Stimulated activated CD4-positive, alpha-beta T cell treated with anti-CD3 and anti-CD28 coated beads, Interleukin-4, amount 100 ng/mL, for 1 hour (primary cell): ENCODE measurements at places on chromosomes 6 and 20.

GRCh38 chr20:39800548-39800947 lies 838.4 kb downstream of the DHX35 start:
- DNase-seq: no peak

DNA sequence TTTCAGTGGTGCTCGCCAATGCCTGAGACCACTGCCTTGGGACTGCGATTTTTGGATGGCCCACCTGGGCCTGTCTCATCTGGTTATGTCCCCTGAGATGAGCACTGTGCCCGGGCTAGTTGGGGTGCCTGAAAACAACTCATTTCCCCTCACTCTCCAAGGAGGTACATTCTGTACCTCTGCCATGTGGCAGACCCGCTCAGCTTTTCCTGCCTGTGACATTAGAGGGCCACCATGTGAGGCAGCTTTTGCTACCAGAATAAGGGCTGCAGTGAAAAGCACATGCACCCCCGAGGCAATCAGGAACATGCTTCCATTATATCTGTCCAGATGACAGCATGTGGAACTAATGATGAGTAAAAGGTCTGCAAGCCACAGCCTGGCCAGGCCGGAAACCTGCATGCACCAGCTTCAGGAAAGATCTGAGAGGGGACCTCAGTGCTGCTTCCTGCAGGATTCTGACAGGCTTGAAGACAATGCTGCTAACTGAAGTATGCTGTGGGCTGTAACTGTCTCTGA lies 11.3 kb upstream of the SRSF6 start:
- DNase-seq: no peak

GRCh38 chr20:58135441-58136148 lies 92.9 kb downstream of the ANKRD60 start:
- DNase-seq: no peak

DNA sequence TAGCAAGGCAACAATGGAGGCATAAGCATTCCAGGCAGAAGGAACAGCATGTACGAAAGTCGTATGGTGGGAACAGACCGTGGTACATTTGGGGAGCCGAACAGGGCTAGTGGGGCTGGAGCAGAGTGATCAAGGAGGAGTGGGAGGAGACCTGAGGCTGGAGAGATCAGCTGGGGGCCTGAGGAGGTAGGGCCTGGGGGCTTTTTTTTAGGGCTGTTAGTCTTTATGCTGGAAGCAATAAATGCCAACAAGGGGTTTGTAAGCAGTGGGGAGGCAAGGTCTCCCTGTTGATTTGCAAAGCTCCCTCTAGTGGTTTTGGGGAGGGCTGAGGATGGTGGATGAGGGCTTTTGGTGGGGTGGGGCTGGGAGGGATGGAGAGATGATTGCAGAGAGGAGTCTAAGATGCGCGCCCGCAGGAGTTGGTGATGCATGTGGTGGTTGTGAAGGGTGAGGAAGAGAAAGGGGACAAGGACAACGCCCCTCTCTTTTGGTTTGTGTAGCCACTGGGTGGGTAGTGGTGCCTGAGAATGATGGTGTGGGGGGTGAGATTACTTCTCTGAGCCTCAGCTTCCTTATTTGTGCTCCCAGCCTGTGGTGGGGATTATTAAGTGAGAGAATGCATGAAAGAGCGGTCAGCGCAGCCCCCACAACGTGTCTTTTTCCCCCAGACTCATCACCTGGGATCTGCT lies 74.1 kb upstream of the TOX2 start:
- peak; percentile 26 for DNase-seq

DNA sequence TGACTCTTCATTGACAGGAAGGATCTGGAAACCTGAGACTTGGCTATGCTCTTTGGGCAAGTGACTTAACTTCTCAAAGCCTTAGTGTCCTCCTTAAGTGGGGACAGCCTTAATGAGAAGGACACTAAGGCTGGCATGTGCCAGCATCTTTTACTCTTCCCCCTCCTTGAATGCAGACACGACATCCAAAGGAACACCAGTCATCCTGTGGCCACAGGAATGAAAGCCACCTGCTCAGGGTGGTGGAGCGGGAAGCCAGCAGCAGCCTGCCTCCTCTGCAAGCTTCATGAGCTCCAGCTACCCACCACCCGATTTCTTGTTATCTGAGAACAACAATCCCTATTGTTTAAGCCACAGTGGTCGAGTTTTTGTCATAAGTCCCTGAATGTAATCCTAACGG lies 44.5 kb downstream of the TMEM14B start:
- DNase-seq: no peak

GRCh38 chr6:69180361-69181067 lies 545.4 kb downstream of the ADGRB3 start:
- DNase-seq: no peak

DNA sequence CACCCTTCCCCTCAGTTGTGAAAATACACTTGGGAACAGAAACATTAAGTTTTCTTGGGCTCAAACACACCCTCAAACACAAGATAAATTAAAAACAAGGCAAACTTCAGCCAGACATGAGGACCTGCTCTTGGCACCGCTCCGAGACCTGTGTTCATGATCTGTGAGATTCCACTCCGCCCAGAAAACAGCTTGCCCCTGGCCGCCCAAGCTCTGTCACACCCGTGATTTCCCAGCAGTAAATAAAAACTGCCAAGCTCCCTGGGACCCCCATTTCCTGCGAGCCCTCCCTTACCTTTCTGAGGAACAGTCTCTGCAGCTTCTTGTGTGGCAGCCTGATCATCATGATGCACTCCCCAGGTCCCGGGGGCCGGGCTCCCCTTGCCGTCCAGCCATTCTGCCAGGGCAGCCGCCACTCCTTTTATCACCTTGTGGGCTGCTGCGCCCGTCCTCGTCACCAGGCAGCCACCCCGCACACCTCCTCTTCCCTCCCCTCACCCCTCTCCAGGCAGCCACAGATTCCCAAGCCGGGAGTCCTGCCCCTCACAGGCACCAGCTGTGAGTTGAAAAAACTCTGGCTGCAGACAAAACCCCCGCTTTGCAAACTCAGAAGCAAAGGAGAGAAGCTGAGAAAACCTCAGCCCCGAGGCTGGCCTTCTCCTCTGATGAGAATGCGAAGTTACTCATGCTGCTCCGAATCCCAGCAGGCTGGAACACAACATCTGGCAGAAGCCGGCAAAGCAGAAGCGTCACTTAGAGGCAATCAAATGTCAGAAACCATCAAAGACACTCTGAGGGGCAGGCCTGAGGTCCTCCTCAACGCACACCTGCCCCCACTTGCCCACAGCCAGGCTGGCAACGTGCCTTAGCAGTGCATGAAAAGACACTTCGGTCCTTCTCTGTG lies 130.4 kb upstream of the RPS6KA2 start:
- DNase-seq: no peak

DNA sequence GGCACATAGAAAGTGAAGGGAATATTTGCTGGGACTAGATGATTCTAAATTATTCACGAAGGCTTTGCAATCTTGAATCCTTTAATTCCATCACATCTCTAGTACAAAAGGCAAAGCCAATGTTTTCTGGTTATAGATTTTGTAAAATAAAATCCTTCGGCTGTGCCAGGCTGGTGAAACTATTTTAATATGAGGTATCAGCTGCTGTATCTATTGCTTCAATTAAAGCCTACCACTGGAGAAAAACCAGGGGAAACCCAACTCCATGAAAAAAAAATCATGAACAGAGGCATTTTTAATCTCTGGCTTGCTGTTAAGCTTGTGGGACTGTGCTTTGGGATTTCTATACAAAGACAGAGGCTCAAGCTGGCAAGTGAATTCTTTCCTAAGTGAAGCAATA lies 271.8 kb downstream of the QKI start:
- DNase-seq: no peak
